Neural crest cell (in vitro differentiated cells): ENCODE measurements at places on chromosomes 2 and 18. TPM values are rescaled to one million over a fixed set of nuclear protein-coding genes. Genes with fewer than 3 reads are reported as not detected.

GRCh38 chr18:10482363-10482984 lies 28.0 kb downstream of the APCDD1 start:
- H3K36me3 ChIP-seq, result peaks cover 11% of the 10 kb centered on the region
- no peak overlapping the region for H3K27ac ChIP-seq
- DNase-seq, result no peak
- H3K4me1 ChIP-seq, result peaks cover 10% of the 10 kb centered on the region

DNA sequence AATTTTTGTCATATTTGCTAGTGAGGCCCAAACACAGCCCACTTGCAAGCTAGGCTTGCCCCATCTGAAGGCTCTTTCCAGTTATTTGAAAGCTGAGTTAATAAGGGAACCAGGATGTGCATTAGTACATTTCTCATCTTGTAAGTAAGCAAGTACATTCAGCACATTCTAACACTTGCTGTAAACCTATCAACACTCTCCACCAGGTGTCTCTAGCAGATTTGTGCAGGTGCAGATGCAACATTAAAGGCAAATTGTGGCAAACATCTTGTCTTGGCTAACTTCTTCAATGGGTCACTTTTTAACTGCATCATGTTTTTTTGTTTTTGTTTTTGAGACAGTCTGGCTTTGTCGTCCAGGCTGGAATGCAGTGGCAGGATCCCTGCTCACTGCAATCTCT lies 25.3 kb upstream of the MFSD6 start:
- H3K27me3 ChIP-seq, result no peaks in the 10 kb centered on the region
- no peak overlapping the region for H3K4me3 ChIP-seq
- H3K36me3 ChIP-seq, result no peaks in the 10 kb centered on the region
- H3K27ac ChIP-seq, result no peak overlapping the region
- no peak for DNase-seq
- no peaks in the 10 kb centered on the region for H3K4me1 ChIP-seq

Gene TXNDC2
- total RNA-seq, result not detected in 2 replicates

- peaks cover 4% of the 10 kb centered on the region for H3K4me1 ChIP-seq
- no peak for DNase-seq
- H3K4me3 ChIP-seq, result no peak overlapping the region
- peaks cover 2% of the 10 kb centered on the region for H3K27me3 ChIP-seq
Measured at GRCh38 chr2:118249531-118249930, 161.3 kb downstream of the INSIG2 start.

Gene TMEM182
- total RNA-seq, result 5.9 and 7.9 TPM in 2 replicates

DNA sequence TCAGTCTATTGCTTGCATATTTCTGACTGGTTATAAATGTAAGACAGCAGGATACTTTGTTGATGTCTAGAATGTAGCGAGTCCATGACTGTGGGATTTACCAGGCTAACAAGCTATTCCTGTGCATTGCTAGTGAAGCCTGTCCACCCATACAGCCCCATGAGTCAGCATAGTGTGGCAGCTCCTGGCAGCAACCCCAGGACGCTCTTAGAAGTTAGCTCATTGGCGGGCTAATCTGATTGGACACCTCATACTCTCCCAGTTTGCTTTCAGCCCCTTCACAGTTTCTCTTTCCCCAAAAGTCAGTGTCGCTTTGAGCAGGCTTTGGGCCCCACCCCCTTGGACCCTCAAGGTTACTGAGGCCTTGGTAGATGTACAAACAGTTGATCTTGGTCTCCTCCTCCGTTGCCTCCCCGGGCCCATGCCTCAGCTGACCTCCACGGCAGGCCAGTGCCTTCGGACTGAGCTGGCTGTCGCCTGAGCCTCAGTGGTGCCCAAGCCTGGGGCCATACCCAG lies 48.0 kb downstream of the COA5 start:
- no peaks in the 10 kb centered on the region for H3K4me1 ChIP-seq
- no peaks in the 10 kb centered on the region for H3K27me3 ChIP-seq
- H3K36me3 ChIP-seq, result no peaks in the 10 kb centered on the region
- no peak for DNase-seq
- H3K4me3 ChIP-seq, result no peak overlapping the region
